Gastroesophageal sphincter (tissue), 4 donors: ENCODE measurements at places on chromosomes 1 and 21. TPM values are rescaled to one million over a fixed set of nuclear protein-coding genes. Genes with fewer than 3 reads are reported as not detected.
A peak's percentile ranks its signal among the peaks of the same experiment; 100 is the strongest.

PPIAL4G gene
- total RNA-seq: not detected

DNA sequence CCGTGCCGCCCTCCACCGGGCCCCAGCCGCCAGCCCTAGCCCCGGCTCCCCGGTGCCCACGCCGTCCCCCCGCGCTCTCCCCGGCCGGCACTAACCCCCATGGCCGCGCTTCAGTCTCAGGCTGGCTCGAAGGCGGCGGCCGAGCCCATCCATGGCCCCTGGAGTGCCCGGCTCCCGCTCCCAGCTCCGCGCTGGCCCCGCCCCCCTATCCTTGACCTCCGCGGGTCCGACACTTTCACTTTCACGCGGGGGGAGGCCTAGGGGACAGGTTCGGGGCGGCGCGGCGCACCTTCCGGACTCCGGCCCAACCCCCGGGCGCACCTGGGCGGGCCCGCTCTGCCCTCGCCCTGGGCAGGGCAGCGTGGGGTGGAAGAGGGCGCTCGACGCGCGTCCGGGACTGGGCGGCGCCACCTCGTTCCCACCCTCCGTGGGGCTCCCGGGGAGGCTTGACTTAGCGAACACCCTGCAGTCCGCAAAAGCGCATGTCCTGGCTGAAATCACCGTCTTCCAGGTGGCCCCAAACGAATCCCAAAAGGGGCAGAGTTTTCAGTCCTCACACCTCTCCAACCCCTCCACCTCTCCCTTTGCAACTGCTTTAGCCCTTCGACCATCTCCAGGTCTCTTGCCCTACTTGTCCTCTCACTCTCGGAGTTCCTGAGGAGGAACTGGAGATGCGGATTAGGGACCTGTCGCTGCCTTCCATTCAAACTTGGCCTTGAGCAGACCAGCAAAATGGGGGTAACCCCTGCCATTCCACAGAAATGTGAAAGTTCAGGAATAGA, 3.9 kb upstream of the DENND2D start:
- H3K36me3 ChIP-seq: no peaks in the 10 kb centered on the region
- ATAC-seq: peak; percentile 42
- peak overlapping the region; percentile 65 for H3K4me3 ChIP-seq
- H3K27me3 ChIP-seq: peaks cover 42% of the 10 kb centered on the region
- no peaks in the 10 kb centered on the region for H3K4me1 ChIP-seq
- H3K27ac ChIP-seq: peak overlapping the region; percentile 52

LDLRAD2 gene
- total RNA-seq: not detected

DNA sequence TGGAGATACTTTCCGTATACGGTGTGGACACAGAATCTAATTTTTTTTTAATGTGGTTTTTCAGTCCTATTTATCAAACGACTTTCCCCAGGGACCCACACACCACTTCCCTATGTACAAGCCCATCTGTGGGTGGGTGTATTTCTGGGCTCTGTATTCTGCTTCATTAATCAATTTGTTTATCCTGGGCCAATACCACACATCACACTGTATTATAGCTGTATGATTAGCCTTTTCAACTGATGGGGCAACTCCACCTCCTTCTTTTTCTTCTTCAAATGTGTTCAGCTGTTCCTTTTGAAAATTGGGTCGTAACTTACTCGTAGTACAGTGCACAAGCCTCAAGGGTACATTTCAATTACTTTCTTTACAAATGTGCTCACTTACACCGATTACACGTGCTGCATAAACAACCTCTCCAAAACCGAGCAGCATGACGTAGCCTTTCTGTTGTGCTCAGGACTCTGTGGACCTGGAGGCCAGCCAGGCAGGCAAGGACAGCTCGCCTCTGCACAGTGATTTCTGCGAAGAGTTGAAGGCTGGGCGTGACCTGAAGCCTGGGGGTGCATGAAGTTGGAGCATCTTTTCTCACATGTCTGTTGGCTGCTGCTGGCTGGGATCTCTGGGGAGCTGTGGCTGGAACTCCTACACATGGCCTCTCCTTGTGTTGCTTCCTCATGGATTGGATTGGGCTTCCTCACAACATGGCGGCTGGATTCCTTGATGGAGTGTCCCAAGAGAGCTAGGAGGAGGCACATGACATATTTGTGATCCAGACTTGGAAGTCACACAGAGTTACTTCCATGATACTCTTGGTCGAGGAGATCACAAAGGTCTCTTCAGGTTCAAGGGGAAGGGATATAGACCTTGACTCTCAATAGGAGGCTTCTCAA, 126.5 kb downstream of the CRYAA start:
- H3K4me3 ChIP-seq: no peak overlapping the region
- no peak for ATAC-seq
- H3K36me3 ChIP-seq: no peaks in the 10 kb centered on the region
- no peak overlapping the region for H3K27ac ChIP-seq

DNA sequence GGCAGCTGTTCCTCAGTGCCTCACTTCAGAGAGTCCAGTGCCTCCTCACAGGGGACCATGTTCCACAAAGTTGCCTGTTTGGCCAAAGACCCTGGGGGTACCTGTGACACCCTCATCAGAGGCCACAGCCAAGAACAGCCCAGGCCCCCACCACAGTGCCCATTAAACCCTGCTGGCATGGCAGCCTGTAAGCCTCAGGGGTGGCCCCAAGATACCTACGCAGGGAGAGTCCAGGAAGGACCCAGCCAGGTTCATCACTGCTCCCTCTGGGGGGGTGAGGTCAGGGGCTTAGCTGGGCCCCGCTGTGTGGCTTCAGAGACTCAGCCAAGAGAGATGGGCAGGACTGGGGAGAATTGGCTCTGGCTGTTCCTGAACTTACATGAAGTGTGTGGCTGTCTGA, 19.1 kb upstream of the PRDM16 start:
- H3K27ac ChIP-seq: no peak overlapping the region
- H3K4me3 ChIP-seq: no peak overlapping the region
- no peaks in the 10 kb centered on the region for H3K36me3 ChIP-seq
- H3K4me1 ChIP-seq: no peaks in the 10 kb centered on the region
- ATAC-seq: no peak

GRCh38 chr1:222918801-222919477, 104.1 kb downstream of the DISP1 start:
- H3K4me3 ChIP-seq: no peak overlapping the region
- peaks cover 21% of the 10 kb centered on the region for H3K4me1 ChIP-seq
- peaks cover 3% of the 10 kb centered on the region for H3K36me3 ChIP-seq
- no peaks in the 10 kb centered on the region for H3K27me3 ChIP-seq
